ENCODE measurements at places on chromosomes 13 and 19.

DNA sequence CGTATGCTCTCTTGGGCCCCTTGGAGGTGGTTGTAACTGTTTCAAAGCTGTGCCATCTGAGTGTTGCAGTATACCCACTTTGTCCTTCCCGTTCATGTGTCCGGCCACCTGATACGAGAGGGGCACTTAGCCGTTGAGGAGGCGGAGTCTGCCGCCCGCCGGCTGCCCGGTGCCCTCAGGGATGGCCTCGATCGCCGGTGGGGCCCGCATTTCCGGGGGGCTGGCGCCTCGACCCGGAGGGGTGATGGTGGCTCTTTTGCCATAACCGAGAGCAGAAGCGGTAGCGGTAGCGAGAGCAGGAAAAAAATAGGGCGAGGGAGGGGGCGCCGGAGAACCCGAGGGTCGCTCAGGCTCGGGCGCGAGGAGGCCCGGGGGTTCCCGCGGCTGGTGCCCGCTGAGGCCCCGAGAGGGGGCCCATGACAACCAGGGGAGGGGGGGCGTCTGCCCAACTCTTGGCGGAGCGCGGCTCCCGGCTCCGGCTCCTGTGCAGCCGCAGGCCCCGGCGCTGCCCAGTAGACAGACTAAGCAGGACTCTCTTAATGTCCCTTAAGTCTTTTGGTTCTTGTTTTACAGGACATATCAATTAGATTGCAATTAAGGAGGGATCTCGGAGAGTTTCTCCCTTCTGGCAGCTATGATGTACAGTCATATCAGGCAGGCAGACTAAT, 342.7 kb upstream of the SGCG start:
- no peak for DNase-seq

- peak; percentile 62 for DNase-seq
These were observed 5.9 kb upstream of the TRAPPC2B start for GRCh38 chr19:57357406-57357805.

DNA sequence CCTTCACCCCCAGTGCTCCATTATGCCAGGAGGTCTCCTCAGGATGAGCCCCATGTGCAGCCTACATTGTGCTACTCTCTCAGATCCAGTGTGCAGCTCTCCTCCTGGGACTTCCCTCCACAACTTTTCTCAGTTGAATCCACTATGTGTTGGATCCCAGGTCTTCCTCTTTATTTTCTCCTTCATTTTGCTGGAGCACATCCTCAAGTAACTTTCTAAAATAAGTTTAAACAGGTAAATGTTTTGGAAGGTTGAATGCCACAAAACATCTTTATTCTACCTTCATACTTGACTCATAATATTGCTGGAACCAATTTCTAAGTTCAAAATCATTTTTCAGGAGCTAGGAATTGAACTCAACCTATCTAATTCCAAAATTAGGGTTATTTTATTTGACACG, 52.1 kb downstream of the C13orf46 start:
- DNase-seq, result no peak

- no peak for DNase-seq
These were observed 11.1 kb upstream of the ZNF235 start for GRCh38 chr19:44315883-44316282.

- DNase-seq, result no peak
These were observed 72.4 kb downstream of the MBD3L1 start for GRCh38 chr19:8904597-8904996.

All from osteocyte (in vitro differentiated cells).